Right cardiac atrium (tissue), 5 donors: ENCODE measurements at places on chromosomes 7 and 10. TPM values are rescaled to one million over a fixed set of nuclear protein-coding genes. Genes with fewer than 3 reads are reported as not detected.

The TMEM140 gene
- 13.3 TPM for polyA plus RNA-seq

The DPP6 gene
- polyA plus RNA-seq = 0.07 TPM

The GIMAP7 gene
- 36.1 TPM for polyA plus RNA-seq

The EPO gene
- polyA plus RNA-seq = not detected

The ADARB2 gene
- polyA plus RNA-seq = 1.6 TPM

The IFIT1B gene
- polyA plus RNA-seq = not detected
